Neuronal stem cell (in vitro differentiated cells): ENCODE measurements at places on chromosomes 1 and 21.
A peak's percentile ranks its signal among the peaks of the same experiment; 100 is the strongest.

GRCh38 chr1:84988588-84988987 is 8.3 kb downstream of the MCOLN2 start:
- no peak for DNase-seq

DNA sequence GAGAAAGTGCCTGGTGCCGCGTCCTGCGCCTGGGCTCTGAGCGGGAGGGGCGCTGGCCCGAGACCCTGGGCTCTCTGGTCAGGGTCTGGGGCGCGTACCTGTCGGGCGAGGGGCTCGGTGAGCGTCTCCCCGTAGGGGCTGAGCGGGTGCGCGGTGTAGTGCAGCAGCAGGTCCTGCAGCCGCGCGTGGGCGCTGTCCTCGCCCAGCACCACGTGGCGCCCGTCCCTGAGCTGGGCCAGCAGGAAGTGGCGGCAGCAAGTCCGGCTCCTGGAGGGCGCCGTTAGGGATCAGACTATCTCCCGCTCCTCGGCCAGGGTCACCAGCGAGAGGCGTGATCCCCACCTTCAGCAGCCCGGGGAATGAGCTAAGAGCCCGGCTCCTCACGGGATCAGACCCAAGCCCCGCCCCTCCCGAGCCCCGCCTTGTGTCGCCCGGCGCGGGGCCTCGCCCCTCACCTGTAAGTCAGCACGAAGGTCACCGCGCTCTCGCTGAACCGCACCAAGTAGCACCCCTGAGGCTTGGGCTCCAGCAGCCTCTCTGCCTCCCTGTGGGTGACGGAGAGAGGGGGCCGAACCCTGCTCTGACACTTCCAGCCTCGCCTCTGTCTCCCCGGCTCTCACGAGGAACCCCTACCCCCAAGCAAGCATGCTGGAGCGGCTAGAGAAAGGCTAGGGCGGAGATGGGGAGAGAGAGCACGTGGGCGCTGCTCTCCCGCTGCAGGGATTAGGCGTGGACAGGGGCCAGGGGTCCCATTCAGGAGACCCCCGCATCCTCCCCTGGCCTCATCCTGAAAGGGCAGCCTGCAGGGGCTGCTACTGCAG is 2.7 kb downstream of the SH2D2A start:
- DNase-seq: peak; percentile 27

GRCh38 chr1:172682812-172683211 is 23.9 kb downstream of the FASLG start:
- peak; percentile 48 for DNase-seq

DNA sequence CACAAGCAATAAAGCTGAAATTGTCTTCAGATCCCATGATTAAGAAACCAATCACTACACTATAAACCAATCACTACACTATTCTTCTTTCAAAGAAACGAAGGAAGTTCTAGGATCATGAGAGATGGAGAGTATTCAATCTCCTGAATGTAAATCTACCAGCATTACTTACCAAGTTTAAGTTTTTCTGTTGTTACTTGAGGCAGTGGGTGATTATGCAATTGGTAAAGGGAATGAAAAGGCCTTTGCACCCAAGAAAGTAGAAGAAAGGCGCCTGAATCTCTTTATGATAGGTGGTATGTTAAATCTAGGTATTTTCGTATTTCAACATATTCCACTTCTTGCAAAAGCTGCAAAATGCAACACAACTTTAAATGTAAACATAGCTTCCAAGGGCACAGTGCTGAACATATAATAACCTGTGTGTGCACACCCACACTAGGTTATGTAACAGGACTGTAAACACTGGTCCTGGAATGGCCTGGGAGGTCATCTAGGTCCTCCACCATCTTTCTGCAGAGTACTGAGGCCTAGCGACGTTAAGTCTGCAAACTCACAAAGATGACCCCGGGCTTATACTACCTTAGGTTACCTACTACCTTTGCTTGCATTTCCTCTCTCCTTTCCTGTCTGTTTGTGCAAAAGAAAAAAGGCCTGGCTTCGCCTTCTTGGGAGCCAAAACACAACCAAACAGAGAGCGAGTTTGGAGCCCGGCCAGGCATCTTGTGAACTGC is 1.1 kb upstream of the UAP1 start:
- DNase-seq: no peak

DNA sequence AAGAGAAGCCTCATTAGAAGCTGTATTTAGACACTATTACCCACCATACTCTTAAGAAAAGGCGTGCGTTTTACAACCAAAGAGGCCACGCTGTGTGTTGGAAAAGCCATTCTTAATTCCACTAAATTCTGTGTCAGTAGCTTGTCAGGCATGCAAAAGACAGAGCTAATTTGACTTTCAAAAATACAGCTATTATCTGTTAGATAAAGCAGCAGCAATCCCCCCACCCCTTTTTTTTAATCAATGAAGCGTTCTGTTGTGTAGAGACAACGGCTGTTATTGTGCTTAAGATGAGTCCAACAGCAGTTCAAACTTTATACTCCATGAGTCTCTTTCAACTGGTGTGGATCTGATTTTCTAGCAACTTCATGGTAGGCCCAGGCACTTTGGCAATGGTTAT is 43.5 kb downstream of the PLA2G4A start:
- no peak for DNase-seq
